ENCODE measurements at places on chromosomes 2 and 18.

DNA sequence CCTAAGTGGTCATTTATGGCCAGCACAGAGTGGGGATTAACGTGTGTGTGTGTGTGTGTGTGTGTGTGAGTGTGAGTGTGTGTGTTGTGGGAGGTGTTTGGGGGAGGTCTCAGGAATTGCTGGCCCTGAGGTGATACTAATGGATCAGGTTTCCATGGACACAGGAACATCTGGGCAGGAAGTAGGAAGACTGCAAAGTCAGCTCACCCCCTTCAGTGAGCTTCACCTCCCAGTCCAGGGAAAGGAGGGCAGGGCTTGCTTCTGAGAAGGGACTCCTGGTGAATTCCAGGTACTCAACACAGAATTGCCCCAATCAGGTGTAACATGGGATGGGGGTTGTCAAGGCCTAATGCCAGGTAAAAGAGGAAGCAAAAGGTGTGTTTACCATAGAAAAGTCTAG, 30.3 kb upstream of the IL1R1 start:
- DNase-seq: no peak

- DNase-seq: peak; percentile 95
Measured at GRCh38 chr2:217858519-217859491, 144.0 kb downstream of the TNS1 start.

DNA sequence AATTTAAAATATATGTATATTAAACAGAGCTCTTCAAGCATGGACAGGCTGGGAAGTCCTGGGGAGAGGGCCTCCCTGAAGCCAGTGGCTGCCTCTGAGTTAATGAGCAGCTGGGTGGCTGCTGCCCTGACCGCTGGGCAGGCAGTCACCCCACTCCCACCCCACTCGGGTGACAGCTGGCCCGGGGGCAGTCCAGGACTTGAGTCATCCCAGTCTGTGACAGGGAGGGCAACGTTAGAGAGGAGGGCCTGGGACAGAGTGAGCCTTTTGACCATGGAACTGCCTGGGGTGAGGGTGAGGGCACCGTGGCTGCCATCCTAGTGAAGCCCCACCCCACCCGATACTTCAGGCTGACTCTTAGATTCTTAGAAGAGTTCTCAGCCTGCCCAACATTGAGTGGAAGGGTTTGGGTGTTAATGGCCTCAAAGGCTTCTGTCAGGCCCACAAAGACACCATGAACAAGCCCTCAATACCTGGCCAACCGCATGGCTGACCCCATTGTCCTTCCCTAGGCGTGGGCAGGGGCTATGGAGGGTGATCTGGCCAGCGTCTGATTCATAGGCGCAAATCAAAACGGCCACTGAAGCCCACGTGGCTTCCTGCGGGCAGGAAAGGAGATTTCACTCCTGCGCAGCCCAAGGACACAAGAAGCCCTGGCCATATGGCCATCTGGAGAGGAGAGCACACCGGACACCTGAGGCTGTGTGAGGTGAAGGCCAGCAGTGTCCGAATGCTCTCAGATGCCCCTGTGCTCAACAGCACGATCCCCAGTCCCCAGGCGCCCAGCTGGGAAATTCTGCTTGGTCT, 47.5 kb downstream of the MRPS5 start:
- DNase-seq: no peak

DNA sequence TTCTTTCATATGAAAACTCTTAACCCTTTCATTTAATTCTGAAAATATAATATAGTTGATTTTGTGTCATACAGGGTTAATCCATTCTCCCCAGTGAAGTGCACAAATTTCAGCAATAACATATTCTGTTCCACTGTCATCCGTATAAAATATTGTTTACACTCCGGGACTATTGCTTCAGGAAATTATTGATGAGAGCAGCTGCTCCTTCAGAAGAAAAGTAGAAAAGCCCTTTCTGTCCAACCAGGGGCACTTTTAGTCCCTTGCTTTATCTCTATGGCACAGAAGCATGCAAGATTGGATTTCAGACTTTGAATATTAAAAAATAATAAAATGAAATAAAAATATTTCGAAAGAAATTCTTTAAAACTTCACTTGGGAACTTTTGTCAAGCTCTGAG, 535.7 kb upstream of the SLC39A10 start:
- no peak for DNase-seq

GRCh38 chr18:75818383-75818782, 390.9 kb upstream of the SMIM21 start:
- DNase-seq: no peak

- DNase-seq: no peak
Measured at GRCh38 chr2:133331436-133331835, 236.8 kb downstream of the NCKAP5 start.

GRCh38 chr2:240930096-240930630, 24.0 kb downstream of the CROCC2 start:
- no peak for DNase-seq

DNA sequence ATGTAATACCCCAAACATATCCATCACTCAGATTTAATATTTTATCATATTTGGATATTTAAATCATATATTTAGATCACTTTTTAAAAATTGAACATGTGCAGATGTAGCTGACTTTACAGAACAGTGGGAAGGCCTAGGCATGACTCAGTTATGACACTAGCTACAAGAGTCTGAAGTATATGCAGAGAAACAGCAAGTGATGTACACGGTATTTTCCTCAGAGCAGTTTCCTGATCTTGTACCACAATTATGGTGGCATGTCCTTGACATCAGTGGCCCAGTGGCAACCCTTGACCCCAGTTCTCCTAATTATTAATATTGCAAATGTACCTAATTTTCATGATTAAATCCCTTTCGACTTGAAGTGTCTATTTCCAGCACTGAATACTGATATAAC, 28.2 kb downstream of the CDKL4 start:
- no peak for DNase-seq

Data from fibroblast of gingiva (primary cell).